ENCODE measurements at places on chromosomes 5 and 9.
A peak's percentile ranks its signal among the peaks of the same experiment; 100 is the strongest.

DNA sequence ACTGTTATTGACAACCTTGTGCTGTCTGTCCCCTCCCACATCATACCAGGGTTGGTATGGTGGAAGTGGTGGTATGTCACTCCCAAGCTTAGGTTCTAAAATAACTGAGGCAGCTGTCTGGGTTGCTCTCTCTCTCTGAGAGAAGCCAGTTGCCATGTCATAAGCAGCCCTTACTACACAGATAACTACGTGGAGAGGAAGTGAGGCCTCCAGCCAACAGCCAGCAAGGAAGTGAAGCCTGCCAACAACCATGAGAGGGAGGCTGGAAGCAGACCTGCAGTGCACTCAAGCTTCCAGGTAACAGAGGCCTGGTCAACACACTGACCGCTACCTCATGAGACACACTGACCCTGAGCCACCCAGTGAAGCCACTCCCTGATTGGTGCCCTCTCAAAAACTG is 18.6 kb downstream of the CTNNAL1 start:
- DNase-seq, result no peak

- DNase-seq, result no peak
These were observed 212.6 kb upstream of the ACTBL2 start for GRCh38 chr5:57695179-57695578.

GRCh38 chr5:81949462-81949861 is 22.4 kb upstream of the ATG10 start:
- DNase-seq, result no peak

- no peak for DNase-seq
These were observed 10.8 kb upstream of the PRRC1 start for GRCh38 chr5:127506616-127507015.

DNA sequence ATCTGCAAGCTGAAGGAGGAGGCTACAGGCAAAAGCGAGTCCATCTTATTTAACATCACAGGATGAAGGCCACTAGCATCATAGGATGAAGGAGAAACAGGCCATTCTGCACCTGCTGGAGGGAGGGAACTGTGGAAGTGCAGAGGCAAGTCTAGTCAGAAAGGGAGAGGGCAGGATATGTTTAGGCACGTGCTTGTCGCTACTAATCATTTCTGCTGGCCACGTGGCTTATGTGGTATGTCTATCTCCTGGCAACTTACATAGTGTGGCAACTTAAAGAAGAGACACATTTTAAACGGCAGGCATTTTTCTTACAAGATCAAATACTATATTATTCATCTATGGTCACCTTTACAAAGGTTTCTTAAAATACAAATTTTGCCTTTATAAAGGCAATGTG is 74.0 kb downstream of the GNAQ start:
- DNase-seq, result no peak

DNA sequence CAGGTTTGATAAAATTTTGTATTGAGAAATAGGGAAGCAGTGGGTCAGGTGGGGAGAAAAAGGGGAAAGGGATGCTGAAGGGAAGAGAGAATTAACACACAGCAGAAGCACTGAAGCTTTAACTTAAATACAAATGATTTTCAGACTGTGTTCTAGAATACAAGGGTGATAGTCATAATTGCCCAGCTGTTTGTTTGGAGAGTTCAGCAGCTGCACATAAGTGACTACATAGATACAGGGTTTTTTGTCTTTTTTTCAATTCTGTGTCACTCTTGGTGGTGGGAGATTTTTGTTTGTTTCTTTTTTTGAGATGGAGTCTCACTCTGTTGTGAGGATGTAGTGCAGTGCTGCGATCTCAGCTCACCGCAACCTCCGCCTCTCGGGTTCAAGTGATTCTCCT is 590.4 kb upstream of the SEMA6A start:
- no peak for DNase-seq

DNA sequence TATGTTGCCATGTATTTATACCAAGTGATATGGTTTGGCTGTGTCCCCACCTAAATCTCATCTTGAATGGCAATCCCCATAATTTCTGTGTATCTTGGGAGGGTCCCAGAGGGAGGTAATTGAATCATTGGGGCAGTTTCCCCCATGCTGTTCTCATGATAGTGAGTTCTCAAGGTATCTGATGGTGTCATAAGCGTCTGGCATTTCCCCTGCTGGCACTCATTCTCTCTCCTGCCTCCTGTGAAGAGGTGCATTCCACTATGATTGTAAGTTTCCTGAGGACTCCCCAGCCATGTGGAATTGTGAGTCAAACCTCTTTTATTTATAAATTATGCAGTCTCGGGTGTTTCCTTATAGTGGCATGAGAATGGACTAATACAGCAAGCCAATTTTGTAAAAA is 140.8 kb upstream of the ADAMTSL1 start:
- DNase-seq, result no peak

GRCh38 chr9:87640385-87640795 is 85.5 kb upstream of the CTSL start:
- DNase-seq, result no peak

- DNase-seq, result no peak
These were observed 615.2 kb upstream of the SEMA6A start for GRCh38 chr5:117189784-117190183.

GRCh38 chr5:16229357-16229940 is 49.9 kb upstream of the MARCHF11 start:
- DNase-seq, result no peak

GRCh38 chr9:4662108-4662988 is at the start of gene PLPP6:
Gene PLPP6, plus strand, starts transcription at chr9:4662294. Its CDS starts 82 bp downstream, at chr9:4662376.
- peak; percentile 86 for DNase-seq

DNA sequence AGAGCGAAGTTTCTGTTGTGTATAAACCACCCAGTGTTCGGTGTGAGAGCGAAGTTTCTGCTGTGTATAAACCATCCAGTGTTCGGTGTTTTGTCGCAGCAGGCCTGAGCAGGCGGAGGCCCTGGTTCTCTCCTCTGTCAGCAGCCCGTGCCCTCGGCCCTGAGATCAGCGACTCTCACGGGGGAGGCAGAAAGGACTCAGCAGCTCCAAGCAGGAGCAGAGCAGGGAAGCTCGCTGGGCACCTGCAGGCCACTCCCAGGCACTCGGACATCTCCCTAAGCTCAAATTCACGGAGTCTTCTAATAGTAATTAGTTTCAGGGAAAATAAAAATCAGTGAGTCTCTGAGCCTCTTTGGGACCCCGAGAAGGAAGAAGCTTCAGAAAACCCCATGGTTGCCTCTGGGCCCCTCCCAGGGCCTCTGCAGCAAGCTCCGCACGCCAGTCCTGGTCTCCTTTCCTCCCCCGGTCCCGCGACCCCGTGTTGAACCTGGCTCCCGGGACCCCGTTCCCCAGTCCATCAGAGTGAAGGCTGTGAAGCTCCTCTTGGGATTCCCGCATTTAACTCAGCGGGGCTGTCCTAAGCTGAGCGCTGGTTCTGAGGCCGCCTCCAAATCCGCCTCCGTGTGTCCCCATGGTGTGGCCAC is 81.9 kb upstream of the ADAMTS2 start:
- DNase-seq, result no peak

- no peak for DNase-seq
These were observed 45.1 kb upstream of the TRIO start for GRCh38 chr5:14097998-14098471.

DNA sequence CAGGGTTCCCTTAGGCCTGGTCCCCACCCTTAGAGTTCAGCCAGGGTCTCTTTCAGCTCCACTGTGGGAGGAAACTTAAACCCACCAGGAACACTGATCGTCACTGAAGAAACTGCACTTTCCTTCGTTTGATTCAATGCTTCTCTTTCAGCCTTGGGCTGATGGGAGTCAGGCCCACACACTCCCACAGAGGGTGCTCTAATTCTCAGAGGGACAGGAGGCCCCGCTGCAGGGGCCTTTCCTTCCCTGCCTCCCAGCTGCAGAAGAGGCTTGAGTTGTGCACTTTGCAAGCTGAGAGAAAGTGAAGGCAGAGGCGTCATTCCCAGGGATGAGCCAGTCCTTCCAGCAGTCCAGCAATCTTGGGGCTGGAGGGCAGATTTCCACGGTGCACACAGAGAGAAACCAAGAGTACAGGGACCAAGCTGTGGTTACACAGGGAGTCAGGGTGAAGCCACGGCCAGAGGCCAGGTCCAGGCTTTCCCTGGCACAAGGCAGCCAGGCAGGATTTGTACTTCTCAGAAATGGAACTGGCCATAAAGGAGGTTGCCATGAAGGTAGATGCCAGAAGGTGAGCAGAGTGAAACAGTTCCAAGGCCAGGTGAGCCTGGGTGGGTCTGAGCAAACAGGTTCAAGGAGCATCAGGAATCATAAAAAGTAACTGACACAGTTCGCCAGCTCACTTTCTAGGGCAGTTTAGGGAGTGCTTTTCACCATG is 10.4 kb upstream of the GLIPR2 start:
- no peak for DNase-seq

DNA sequence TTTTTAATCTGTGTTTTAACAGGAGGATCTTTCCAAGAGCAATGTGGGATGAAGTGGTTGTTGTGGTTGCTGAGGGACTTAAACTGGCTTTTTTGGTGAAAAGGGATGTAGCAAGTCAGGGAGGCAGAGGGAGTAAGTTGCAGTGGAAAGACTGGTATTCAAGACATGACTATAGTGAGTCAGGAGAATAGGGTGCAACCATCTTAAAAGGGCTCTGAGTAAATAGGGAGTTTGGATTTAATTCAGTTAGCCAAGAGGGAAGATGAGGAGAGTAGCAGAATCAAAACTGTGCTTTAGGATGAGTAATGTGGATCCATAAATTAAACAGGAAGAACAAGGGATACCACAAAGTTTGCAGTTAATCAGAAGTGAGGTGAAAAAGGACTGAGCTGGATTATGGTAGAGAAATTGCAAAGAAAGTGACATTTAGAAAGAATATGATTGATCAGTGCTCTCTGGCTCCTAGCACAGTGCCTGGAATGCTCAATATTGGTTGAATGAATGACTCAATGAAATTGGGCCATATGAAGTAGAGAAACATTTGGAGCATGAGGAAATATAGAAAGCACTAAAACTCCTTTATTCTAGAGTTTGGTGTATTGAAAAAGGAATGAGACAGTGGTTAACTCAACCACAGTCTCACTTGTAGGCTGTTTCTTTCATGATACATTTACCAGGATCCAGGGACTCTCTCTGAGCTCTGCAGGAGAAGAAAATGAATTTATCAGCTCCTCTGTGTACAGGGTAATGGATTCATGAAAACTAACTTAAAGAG is 5.1 kb downstream of the POLR3G start:
- DNase-seq, result no peak

- DNase-seq, result no peak
These were observed 34.3 kb downstream of the FRMD3 start for GRCh38 chr9:83503866-83504265.

DNA sequence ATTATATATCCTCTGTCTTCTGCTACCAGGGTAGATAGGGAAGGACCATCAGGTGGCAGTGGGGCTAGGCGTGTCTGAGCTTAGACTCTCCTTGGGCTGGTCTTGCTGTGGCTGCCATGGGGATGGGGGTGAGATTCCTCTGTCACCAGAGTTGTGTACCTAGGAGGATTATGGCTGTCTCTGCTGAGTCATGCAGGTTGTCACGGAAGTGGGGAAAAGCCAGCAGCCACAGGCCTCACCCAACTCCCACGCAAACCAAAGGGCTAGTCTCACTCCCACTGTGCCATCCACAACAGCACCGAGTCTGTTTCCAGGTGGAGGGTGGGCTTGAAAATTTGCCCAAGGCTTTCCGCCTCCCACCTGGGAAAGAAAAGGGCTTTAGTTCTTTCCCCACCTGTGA is 476.1 kb downstream of the CYLC2 start:
- no peak for DNase-seq

- DNase-seq, result no peak
These were observed 5.8 kb downstream of the NOXA1 start for GRCh38 chr9:137428841-137429545.

GRCh38 chr5:45893309-45893708 is 197.1 kb upstream of the HCN1 start:
- no peak for DNase-seq

- DNase-seq, result no peak
These were observed 34.8 kb downstream of the ASS1 start for GRCh38 chr9:130479587-130479986.

GRCh38 chr9:37566716-37567115 is 9.5 kb downstream of the FBXO10 start:
- no peak for DNase-seq

DNA sequence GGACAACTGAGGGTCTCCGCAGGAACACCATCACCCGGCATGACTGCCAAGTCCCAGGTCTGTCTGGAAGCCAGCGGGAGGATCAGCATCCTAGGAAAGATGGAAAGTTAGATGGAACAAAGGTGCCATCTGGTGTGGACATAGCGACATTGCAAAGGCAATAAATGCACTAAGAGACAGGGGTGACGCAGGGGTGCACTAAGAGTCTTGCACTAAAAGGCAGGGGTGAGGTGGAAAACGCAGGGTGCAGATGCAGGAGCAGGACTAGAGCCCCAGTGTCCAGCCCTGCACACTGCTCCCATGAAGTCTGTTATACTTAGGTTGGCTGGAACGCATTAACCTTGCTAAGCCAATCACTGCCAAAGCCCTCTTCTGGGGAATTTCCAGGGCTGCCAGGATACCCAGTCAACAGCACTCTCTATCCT is 15.5 kb downstream of the ATOX1 start:
- peak; percentile 24 for DNase-seq

GRCh38 chr5:56080375-56081052 is 85.8 kb upstream of the IL6ST start:
- DNase-seq, result no peak

- no peak for DNase-seq
These were observed 7.0 kb downstream of the ASS1 start for GRCh38 chr9:130451509-130452388.

GRCh38 chr9:21528123-21528808 is 46.2 kb upstream of the IFNE start:
- no peak for DNase-seq

GRCh38 chr5:4082966-4083564 is 487.4 kb downstream of the IRX1 start:
- DNase-seq, result no peak

DNA sequence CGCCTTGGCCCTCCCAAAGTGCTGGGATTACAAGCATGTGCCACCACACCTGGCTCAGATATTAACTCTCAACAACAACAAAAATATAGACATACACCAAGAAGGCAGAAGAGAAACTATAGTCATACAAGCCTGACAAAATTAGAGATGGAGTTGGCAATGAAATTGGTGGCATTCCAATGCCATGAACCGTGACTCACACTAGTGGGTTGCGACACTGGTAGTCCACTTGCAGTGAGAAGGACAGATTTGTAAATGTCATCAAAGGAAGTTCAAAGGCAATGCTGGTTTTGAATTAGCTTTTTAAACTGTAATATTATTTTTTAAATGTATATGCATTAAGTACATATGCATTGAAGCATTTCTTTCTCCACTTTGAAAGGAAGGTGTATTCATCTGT is 8.5 kb upstream of the DNAJC25 start:
- no peak for DNase-seq

- DNase-seq, result no peak
These were observed 438.1 kb downstream of the MAT2B start for GRCh38 chr5:163943546-163943945.

GRCh38 chr5:176748967-176749935 is 61.1 kb upstream of the UNC5A start:
- peak; percentile 41 for DNase-seq

- DNase-seq, result no peak
These were observed 152.5 kb downstream of the TRIO start for GRCh38 chr5:14295610-14296009.

Data from activated CD8-positive, alpha-beta memory T cell treated with anti-CD3 and anti-CD28 coated beads for 24 hours (primary cell).